ENCODE measurements at places on chromosomes 16 and 17.

DNA sequence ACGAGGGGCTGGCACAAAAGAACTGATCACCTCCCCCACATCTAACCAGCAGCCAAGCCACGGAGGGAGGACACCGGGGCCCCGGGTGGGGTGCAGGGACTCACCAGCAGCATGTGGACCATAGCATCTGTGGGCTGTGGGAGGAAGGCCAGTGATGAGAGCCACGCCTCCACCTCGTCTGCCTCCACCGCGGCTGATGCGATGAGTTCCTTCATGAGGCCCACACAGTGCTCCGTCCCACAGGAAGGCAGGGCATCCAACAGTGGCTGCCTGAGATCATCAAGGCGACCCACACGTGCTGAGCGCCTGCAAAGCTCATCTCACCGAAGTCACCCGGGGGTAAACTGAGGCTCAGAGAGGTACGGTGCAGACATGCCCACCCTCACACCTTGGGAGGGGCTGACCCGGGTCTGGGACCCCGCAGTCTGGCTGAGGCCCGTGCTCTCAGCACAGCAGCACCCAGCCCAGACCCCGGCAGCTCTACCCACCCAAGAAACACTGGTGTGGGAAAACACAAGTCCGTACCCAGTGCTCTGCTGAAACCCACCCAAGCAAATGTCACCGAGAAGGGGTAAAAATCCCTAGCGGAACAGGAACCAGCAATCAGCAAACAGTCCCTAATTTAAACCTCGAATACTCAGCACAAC lies 85.9 kb downstream of the LITAF start:
- DNase-seq, result no peak

DNA sequence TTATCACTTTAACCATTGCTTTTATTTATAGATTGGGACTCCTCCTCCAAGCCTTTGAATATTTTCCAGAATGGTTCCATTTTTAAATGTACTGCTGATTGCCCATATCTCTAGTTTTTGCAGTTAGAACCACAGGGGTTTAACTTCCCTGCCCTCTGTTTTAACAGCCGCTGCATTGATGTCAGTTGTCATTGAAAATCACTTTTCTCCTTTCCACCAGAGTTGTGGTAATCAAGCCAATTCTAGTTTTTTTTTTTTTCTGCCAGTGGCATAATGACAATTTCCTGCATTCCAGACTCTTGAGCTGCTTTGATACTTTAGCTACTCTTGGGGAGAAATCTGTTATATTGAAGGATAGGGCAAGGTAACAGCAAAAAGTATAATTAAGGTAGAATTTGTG lies 91.5 kb downstream of the HS3ST4 start:
- DNase-seq, result no peak

- no peak for DNase-seq
These were observed 218.7 kb upstream of the RBFOX1 start for GRCh38 chr16:7113949-7114348.

DNA sequence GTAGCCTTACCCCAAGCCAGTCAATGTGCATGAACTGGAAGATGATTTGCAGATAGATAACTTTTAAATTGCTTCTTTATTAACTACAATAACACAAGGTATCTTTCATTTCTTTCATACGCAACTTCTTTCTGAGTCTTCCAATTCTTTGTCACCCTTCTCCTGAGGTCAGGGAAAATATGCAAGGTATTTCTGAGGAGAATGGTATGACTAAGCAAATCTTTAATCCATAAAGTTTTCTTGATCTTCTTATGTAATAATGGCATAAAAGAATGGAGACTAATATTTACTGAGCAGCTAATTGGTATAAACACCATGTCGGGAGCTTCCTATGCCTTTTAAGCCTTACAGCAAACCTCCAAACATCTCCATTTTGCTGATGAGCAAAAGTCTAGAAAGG lies 438.9 kb downstream of the KCNJ2 start:
- DNase-seq, result no peak

DNA sequence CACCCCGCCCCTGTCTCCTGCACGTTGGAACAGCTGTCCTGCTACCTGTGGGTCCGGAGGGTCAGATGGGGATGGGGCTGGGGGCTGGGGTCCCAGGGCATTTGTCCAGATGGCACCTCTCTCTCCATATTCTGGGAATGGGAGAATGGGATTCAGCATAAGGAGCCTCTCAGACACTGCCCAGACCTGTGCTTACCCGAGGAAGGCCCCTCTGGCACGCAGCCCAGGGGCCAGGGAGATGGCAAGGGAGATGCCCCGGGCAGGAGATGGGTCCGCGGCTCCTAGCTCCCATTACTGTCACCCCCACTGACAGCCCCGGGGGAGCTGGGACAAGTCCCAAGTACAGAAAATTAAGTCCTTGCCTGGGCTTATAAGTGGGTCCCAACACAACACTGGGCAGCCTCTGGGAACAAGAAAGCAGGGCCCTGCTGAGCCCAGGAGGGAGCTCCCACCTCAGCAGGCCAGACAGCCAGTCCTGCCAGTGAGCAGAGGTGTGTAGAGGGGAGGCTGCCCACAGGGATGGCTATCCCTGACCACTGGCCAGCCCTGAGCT lies 1.8 kb downstream of the VASN start:
- DNase-seq, result no peak

DNA sequence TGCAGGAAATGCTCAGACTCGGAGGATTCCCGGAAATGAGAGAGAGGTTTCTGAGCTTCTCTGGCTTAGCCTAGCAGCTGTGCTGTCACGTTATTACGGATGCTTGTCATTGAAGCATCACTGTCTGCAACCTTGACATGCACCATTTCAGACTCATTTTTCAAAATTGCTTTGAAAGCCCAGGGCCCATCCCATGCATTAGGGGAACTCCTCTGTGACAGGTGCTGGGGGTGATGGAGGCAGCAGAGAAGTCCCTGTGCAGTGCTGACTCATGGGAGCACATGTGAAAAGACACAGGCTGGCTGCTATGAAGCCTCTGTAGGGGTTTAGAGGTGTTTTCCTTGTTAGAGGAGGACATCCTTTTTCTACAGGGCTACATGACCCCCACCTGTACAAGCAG lies 214.0 kb upstream of the MPHOSPH6 start:
- no peak for DNase-seq

GRCh38 chr16:75236736-75237397 lies 14.6 kb downstream of the BCAR1 start:
- DNase-seq, result no peak

DNA sequence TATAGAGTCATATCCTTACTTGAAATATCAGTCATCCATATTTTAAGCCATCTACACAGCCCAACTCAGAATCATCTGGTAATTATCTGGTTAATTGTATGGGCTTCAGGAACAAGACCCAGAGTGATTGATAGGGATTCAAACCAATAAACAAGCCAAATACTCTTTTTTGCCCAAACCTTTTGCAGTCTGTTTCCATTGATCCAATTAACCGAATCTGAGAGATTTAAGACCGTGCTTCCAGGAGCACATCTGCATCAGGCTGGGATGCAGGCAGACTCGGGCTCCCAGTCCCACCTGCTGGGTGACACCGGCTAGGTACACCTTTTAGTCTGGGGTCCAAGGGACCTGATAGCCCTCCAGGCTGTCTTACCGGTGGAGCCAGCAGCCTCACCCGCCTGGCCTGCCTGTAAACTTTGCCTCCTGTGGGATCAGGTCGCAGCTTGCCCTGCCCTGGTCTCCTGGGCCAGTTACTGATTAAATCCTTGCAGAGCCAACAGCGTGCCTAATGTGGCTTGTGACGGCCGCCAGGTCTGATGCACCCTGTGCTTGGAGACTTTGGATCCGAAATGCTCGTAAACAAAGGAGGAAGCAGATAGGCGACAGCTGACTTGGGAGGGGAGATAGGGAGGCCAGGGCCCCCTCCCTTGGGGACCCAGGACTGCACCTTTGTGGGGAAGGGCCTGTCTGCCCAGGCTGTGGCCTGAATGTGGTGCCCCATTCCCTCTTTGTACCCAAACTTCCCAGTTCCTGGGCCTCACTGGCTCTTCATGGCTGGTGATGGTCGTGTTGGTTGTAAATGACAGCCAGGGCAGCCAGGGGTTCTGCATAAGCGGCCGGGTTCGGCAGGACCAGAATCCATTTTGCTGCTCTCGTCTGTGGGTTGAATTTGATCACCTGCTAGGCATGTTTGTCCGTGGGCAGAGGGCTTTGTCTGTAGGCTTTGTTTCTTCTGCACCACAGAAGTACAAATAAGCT lies 3.8 kb downstream of the CMIP start:
- DNase-seq, result no peak

DNA sequence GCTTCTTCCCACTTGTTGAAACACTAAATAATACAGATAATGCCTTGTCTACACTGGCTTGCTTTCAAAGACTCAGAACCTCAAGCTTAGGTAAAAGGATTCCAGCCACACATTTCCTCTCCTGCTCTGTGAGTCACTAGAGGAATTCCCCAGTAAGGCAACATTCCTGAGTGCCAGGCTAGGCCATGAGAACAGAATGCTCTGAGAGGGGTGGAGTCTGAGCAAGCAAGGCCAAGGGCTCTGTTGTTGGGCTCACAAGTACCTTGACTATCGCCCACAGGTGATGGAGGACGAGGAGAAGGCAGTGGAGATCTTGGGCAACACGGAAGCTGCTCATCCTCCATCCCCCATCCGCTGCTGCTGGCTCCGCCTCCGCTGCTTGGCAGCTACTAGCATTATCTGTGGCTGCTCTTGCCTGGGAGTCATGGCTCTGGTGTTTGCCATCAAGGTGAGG lies 6.7 kb upstream of the PHKG2 start:
- DNase-seq, result peak; percentile 83

GRCh38 chr17:74945543-74945942 lies 9.8 kb downstream of the OTOP3 start:
- no peak for DNase-seq

DNA sequence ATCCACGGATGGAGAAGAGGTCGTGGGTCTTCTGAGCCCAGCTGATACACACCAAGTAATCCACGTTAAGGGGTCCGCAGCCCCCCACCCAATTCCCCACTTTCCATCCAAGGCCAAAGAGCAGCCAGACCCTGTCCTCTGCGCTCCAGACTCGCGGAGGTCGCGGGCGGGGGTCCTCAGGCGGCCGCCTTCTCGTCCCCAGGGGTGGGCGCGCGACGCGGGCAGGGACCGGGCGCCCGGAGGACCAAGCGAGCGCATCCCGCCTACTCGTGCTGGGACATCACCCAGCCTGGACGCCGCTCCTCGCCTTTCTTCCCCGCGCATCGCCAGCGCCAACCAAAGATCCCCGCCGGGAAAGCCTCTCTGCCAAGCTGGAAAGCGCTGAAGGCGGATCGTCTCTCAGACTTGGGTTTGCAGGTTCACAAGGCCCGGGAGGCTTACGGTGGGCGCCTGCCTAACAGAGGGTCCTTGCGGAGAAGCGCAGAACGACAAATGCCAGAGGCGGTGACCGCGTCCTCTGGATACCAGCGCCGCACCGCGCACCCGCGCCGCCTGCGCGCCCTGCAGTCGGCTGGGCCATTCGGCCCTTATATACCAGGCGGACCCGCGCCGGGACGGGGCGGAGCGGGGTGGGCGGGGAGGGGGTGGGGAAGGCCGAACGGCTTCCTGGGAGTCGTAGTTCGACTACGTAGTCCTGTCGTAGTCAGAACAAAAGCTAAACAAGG lies 471.6 kb downstream of the SOX9 start:
- DNase-seq, result peak; percentile 86

DNA sequence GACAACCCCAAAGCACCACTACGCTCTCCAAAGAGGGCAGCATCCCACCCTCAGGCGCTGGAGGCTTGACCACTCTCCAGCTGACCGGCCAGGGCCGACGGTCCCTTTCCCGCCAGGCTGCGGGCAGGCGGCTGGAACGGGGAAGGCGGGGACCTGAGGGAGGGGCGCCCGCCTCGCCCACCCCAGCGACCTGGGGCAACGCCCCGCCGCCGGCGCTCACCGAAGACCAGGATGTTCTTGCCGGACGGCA lies 431 bp downstream of the DYNC1LI2 start:
- no peak for DNase-seq

GRCh38 chr16:2966808-2967191 lies 2.3 kb upstream of the PAQR4 start:
- no peak for DNase-seq

DNA sequence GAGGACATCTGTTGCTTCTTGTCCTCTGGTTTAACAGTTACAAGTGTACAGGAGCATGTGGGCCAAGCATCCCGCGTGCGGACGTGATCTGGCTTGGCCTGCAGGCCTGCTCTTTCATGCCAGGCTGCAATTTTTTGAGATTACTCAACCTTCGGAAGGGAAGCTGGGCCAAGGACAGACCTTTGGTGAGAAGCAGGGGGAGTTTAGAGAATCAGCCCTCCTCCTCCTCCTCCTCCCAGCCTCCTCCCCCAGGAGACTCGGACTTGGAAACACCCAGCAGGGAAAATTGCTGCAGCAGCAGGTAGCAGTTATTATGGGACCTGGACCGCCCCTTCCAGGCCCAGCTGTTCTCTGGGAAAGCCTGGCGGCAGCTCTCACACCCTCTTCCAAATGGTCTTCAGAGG lies 5.1 kb upstream of the KLHL36 start:
- peak; percentile 88 for DNase-seq

- peak; percentile 65 for DNase-seq
These were observed 7.5 kb downstream of the SRSF1 start for GRCh38 chr17:57999496-58000017.

- no peak for DNase-seq
These were observed 50.5 kb upstream of the HAPSTR1 start for GRCh38 chr16:9040800-9041412.

DNA sequence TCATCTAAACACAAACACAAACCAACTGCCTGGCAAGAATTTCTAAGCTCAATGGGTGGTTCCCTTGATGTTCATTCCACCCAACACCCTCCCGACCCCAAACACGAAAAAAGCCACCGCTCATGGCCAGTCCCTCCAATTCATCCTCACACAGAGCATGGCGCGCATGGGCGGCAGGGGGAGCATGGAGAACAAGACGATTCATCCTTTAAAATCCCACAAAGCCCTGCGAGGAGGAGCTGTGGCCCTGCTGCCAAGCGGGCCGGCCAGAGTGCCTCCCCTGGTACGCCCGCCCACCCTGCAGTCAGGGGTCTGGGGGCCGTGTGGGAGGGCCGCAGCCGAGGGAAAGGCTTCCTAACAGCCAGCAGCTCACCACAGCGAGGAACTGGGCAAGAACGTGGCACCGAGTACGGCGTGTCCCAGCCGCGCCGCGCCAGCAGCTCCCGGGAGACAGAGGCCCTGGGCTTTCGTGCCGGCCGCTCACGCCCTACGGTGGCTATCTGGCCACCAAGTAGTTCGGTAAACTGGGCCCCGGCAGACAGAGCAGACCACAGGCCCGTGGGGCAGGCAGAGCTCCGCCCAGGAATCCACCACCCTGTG lies 60.9 kb downstream of the KLHDC4 start:
- DNase-seq, result no peak

GRCh38 chr16:29978564-29979270 lies 5.0 kb downstream of the TAOK2 start:
- no peak for DNase-seq

All from fibroblast of skin of right biceps (primary cell).